ENCODE measurements at places on chromosomes 3 and 15. TPM values are rescaled to one million over a fixed set of nuclear protein-coding genes. Genes with fewer than 3 reads are reported as not detected.
A peak's percentile ranks its signal among the peaks of the same experiment; 100 is the strongest.

CHCHD4 gene
- 23.8 TPM for polyA plus RNA-seq

DNA sequence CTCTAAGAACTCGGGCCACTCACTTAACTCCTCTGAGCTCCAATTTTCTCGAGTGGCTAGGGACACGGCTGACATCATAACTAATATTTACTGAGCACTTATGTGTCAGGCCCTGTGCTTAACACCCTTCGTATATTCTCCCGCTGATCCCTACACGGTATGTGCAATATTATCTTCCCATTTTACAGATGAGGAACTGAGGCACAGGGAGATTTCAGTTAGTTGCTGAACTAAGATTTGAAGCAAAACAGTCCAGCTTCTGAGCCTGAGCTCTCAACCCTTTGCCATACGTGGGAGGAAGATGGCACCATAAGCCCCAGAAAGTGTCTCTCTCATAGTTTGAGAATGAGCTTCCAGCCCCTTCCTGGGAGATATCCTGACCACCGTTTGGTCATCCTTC lies 19.6 kb downstream of the FAH start:
- no peak for DNase-seq

DNA sequence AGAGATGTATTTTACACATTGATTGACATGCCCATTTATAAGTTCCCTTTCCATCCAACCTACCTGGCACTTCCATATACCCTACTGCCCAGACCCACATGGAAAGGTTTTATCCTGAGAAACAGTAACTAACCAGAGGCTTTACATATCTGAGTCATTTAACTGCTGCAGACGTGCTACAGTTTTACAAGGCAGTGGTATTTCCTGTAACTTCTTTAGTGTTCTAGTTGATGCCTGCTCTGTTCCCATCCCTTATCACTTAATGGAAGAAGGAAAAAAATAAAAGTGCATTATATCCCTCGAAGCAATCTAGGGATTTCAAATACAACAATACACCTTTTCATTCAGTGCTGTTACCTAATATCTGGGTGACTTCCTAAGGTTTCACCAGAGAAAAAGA lies 107.1 kb downstream of the TMCO5A start:
- DNase-seq, result no peak

P2RY13 gene
- 0.15 TPM for polyA plus RNA-seq

DNA sequence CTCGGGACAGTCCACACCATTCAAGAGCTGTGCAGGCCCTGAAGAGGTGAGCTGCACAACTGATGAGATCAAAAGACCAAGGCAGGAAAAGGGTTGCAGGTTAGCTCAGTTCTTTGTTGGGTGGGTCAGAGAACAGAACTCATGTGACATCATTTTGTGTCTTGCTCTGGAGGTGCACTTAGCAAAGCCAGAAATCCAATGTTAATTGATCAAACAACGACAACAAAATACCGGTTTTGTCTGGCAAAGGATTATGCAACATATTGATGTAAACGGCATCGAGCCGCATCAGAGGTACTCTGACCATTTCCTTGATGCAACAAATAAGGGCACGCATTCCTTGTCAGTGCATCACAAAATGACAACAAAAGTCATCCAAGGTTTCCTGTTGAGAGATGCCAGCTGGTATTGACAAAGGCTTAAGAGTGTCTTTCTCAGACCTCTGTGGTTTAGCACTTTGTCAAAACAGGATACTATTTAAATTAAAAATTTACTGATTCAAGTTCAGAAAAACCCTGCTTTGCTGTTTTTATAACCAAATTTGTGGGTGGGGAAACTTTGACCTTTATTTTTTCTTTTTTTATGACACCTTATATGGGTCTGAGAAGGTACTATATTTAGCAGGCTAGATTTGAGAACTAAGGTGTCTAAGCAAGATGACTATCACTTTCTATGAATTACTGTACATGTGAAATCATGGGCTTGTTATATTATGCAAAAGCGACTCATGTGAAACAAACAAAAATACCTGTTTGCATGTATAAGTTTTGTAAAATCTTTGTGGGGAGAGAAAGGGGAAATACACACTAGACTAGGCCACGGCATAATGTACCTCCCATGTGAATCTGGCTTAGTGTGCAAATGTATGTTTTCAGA lies 496.1 kb downstream of the FOXP1 start:
- no peak for DNase-seq

ANKRD34C gene
- polyA plus RNA-seq, result 0.15 TPM

DNA sequence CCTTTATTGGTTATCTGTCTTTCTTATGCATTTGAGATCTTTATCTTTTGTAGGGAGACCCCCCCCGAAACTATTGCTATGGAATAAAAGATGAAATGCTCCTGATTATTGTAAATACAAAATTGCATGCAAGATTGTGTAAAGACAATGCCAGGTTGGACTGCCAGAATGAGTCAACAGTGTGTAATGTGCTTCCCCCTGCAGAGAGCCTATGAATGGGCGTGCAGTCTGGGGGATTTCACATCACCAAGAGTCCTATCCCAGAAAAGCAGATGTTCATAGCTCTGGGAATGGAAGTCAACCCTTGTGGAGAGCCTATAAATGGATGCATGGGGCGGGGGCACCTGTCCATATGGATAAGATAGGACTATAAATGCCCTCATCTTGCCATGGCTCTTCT lies 584.3 kb downstream of the NSUN3 start:
- DNase-seq, result no peak

DNA sequence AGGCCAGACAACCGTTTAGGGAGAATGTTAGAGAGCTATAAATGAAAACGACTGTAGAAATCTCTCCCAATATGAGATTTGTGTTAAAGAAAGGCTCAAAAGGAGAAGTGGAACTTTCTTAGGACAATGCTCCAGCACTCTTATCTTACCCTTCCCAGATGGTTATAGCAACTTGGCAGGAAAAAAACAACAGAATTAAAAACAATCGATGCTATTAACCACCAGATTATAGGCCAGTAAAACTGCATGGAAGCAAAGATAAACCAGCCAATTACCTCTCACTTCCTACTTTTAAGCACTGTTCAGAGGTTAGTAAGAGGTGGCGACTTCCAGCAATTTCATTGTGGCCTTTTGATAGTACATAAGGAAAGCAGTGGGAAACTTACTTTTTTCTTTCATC lies 72.9 kb downstream of the TMCC1 start:
- no peak for DNase-seq

DNA sequence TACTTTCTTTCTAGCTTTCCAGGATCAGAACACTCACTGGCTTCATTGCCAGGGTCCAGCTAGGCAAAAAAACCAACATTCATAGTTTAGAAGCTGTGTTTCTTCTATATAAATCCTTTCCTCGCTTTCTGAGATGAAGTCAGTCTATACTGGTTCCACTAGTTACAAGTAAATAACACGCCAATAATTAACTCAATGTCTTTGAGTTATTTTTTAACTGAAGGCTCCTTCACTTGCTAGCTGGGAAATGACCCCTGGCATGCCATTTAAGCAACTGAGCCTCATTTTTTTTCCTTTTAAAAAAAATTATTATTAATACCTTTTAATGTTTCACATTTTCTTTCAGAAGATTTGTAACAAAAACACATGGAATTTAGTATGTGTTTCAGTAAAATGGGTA lies 2.1 kb upstream of the CCDC174 start:
- DNase-seq, result no peak

DNA sequence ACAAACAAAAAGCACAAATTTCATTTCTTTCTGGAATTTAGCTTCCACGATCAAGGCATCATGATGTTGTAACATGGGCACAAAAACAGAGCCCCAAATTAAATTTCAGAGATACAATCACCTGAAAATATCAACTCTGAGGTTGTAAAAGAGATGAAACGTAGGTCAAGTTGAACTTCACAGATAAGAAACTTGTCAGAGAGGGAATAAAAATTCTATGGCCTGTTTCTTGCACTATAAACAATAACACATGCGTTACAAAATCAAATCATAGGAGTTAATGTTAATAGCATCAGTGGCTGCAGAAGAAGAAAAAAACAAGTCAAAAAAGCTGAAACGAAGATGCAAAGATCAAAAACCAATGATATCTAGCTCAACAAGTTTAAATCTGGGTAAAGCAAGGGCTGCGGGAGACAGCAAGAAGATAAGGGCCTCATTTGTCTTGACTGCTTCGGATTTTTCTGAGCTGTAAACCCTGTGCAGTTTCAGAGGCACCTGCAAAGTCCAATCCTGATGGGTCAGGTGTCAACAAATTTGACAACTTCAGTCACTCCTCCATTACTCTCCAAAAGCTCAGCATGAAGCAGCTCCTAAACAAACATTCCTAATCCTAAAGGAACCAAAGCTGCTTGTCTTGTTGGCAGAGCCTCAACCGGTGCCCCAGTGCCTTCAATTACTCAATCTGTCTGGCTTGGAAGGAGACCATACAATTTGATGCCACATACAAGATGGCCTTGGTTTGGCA lies 219.8 kb downstream of the STT3B start:
- no peak for DNase-seq

GRCh38 chr3:153572165-153572564 lies 410.1 kb downstream of the RAP2B start:
- no peak for DNase-seq

TFRC gene
- polyA plus RNA-seq, result 25.7 TPM

- no peak for DNase-seq
These were observed 34.2 kb downstream of the EEFSEC start for GRCh38 chr3:128187495-128187894.

- peak; percentile 75 for DNase-seq
These were observed 290.4 kb upstream of the C2CD4B start for GRCh38 chr15:62455441-62455921.

GRCh38 chr3:23824699-23825444 lies 19.1 kb downstream of the UBE2E1 start:
- DNase-seq, result no peak

DNA sequence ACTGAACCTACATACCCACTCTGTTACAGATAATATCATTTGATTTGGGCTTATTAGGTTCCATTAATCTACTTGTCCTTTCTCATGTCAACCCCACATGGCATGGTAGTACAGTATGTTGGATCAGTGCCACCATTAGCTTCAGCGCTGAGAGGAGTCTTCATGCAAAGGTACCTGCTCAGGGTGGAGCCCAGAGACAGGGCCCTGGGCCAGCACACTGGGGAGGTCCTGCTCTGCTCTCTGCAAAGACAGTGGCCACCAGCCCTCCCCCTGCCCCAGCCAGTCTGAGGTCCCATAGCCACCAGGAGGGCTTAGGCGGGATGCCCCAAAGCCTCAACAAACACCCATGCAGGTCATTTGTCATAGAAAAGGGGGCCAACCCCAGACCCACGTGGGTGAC lies 71.0 kb downstream of the ATP10A start:
- DNase-seq, result no peak

- no peak for DNase-seq
These were observed 12.4 kb downstream of the RIOX2 start for GRCh38 chr3:97959872-97960271.

IGSF10 gene
- polyA plus RNA-seq, result 1.1 TPM

DNA sequence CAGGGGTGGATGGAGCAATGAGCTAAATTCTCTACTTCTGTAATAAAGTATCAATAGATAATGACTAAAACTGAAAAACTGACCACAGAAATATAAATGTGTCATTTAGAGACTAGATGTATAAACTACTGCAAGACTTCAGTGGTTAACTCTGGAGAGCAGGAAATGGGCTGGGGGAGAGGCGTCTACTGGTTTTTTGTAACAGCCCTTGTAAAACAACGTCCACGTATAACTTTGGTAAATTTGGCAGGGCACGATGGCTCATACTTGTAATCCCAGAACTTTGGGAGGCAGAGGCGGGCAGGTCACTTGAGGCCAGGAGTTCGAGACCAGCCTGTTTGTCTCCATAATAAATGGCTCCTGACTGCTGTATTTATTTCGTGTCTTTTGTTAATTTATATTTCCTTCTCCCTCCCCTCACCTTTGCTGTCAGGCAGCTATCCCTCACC lies 12.5 kb downstream of the RAB27A start:
- DNase-seq, result no peak

DNA sequence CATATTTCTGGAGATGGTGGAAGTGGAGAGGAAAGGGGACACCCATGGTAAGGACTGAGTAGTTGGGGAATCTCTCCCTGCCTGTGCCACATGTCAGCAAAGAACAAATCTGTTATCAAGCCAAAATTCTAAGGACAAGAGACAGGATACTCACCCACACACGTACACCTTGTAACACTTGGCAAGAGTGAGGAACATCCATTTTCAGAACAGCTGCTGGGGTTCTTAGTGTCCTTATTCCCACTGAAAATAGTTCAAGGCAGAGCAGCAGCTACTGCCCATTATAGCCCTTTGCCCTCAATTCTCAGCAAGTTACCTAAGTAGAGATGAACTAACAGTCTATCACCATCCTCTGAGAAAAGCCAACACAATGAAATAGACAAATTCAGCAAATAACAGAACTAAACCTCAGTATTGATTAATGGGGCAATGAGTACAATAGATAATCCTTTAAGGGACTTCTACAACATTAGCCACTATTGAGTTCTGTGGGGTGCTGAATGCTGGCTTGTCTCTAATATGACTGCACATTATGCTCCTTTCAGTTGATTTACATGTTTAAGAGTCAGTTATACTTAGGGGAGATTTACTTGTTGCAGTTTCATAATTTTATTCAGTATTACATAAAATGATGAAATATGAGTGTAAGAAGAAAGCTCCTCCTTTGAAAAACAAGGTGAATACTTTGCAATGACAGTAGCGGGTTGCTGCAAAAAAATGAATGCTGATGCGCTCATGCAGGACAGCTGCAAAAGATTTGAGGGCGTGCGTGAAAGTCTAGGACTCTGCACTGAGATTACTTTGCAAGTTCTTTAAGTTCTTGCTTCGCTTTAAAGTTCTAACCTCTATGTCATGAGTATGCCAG lies 22.4 kb downstream of the SENP5 start:
- no peak for DNase-seq

DNA sequence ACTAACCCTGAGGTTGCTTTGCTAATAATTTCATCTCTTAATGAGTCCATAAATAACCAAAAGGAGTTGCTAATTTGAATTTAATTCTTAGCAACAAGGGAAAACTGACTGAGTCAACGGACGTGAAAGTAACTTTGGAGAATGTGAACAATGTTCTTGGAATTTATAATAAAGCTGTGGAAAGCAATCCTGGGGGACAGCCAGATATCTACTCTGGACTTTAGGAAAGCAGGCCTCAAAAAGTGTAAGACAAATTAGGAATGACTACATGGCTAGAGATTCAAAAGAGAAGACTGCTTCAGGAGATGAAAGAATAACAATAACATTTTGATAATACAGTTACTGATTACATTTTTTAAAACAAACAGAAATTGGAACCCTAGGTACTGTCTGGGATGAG lies 318.4 kb upstream of the COL8A1 start:
- no peak for DNase-seq

SLC12A1 gene
- polyA plus RNA-seq, result not detected

GOLGA8R gene
- polyA plus RNA-seq, result 4.5 TPM

VILL gene
- 6.4 TPM for polyA plus RNA-seq

SERPINI1 gene
- polyA plus RNA-seq, result 9.4 TPM

GPR62 gene
- 0.01 TPM for polyA plus RNA-seq

DNA sequence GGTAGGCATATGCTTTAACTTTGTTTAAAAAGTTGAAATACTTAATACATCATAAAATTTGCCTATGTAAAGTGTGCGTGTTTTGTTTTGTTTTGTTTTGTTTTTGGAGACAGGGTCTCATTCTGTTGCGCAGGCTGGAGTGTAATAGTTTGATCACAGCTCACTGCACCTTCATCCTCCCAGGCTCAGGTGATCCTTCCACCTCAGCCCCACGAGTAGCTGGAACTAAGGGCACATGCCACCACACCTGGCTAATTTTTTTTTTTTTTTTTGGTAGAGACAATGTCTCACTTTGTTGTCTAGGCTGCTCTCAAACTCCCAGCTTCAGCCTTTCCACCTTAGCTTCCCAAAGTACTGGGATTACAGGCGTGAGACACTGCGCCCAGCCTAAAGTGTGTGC lies 42.5 kb downstream of the RAB7A start:
- no peak for DNase-seq
